Ureter (tissue), 1 donor: ENCODE measurements at places on chromosomes 5 and 9. TPM values are rescaled to one million over a fixed set of nuclear protein-coding genes. Genes with fewer than 3 reads are reported as not detected.

DNA sequence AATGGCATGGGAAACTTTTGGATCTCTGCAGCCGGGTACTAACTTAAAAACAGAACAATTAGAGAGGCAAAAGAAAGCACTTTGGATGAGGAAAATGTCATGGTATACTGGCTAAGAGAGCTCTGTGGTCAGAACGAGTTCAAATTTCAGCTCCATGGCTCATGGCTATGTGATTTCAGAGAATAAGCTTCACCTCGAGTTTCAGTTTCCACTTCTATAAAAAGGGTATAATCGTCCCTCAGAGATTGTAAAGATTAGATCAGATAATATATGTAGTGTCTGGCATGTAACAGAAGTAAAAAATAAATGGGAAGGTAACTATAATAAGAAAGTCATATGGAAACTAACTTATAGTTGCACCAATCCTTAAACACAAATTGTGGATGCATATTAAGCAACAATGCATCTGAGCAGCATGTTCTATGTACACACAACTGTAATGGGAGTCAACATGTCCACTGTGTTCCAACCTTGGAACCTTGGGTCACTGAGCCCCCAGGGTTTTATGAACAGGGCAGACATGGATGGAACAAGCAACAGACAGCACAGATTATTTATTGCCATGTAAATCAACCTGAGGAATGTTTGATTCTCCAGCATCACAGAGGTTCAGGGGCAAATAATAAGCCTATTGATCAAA is 145.4 kb downstream of the MAPKAP1 start:
- no peak for DNase-seq

DNA sequence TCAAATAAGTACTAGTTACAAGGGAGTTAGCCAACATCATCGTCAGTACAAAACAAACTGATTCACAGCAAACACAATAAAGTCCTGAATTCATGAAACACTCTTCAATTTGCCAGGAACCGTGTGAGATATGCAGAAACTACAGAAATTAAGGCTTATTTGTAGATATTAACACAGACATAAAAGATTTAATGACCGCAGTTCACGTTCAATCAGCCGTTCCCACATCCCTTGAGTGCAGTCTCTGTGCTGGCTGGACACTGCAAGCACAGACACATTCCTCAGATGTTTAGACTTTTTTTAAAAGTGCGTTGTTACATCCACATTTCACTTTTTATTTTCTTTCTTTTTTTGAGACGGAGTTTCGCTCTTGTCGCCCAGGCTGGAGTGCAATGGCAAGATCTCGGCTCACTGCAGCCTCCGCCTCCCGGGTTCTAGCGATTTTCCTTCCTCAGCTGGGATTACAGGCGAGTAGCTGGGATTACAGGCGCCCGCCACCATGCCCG is 566 bp upstream of the CEP78 start:
- no peak for DNase-seq

DNA sequence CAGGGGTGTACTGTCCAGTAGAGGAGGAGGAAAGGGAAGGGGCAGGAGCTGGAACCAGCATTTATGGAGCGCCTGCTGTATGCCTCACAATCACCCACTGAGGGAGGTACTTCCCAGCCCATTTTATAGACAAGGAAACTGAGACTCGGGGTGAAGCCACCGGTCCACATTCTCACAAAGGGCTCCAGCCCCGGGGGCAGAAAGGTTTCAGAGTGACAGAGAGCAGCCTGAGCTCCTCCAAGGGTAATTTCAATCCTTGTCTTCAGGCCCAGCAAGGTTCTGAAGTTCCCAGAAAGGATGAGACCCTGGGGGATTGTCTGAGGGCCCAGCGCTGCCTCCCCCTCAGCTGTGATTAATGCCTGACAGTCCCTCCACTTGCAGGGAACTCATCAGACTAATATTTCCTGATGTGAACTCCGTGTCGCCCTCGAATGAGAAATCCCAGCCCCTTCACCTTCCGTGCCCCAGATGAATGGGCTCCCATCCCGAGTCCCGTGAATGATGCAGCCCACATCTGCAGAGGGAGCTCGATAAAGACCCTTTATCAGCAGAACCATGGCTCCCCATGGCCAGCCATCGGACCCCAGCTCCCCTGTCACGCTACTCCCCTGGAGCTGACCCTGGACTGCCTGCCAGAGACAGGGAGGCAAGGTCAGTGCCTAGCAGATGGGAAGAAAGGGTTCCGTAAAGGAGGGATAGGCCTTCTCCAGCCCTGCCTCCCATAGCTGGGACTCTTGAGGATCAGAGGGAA is 32.1 kb upstream of the MVB12B start:
- DNase-seq: peak; percentile 36

Gene SIT1
- total RNA-seq: 0.52 TPM

DNA sequence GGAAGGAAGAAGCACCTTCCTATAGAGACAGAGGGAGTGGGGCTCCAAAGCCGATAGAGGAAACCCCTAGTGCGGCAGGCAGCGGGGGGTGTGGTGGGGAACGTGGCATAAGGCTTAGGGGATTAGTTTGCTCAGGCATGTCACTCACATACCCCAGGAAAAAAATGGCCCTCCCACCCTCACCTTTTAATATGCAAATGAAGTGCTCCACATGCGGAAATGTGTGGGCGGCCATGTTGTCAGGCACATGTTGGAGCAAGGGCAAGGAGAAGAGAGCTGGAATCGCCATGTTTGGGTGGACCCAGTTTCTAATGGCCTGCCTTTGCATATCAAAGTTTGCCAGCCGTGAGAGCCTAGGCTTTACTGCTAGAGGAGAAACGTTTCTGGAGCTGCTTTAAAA is 758.8 kb downstream of the NR2F1-AS1 start:
- no peak for DNase-seq

- no peak for DNase-seq
These were observed 25.5 kb downstream of the DDX31 start for GRCh38 chr9:132644251-132644650.

DNA sequence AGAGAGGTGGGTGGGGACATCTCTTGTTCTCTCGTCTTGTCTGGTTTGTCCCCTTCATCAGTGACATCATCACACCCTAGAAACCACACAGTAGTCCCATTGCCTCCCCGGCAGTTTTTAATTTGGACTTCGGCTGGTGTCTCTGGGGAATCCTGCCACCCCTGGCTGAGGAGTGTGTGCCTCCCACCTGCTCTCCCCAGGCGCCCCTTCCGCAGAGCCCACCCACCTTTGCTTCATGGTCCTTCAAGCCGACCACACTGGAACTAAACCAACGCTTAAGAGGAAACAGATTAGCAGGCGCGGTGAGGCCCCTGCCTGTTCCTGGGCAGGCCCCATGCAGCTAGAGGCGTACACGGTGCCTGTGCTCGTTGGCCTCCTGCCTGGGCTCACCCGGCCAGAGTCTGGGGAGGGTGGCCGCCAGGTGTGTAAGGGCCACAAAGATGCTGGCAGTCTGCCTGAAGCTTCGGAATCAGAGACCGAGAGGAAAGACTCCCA is 107.6 kb upstream of the SPRY4 start:
- no peak for DNase-seq

DNA sequence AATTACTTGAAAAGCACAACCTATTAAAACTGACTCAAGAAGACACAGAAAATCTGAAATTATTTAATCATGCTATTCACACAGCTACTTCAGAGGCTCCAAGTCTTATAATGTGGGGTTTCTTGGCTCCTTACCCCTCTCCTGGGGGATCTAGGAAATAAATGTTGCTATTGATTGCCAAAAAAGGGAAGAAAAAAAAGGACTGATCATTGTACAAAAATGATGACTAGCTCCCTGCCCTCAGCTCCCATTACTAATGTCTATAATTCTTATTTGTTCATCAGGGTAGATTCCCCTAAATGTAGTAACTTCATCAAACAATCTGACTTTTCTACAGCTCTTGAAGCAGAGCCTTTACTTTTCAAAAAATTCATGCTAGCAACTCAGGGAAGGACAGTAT is 3.3 kb upstream of the SMC5 start:
- no peak for DNase-seq

- no peak for DNase-seq
These were observed 6.8 kb upstream of the SLC2A8 start for GRCh38 chr9:127390248-127390545.

Gene GFPT2
- 20.0 TPM for total RNA-seq

- DNase-seq: no peak
These were observed 44.4 kb upstream of the APC start for GRCh38 chr5:112693301-112693700.

DNA sequence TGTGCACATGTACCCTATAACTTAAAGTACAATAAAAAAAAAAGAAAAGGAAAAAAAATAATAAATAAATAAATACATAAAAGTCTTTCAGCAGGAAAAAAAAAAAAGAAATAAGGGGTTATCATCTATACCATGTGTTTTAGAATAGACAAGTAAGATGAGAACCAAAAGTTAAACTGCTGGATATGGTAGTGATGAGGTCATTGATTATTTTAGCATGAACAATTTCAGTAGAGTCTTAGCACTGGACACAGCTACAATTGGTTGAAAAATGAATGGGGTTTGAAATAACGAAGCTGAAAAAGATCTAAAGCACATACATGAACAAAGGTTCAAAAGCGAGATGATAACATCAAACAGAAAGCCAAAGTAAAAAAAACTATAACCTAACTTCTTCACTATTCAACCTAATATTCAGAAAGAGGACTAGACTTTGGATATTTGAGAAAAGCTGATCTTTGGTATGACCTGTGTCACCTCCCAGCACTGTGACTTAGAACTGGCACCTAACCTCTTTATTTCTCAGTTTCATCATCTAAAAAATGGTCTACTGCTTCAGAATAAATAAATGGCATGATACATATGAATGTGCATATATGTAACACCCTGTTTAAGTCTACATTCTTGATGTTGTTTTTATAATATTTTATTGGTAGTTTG is 133.3 kb downstream of the RAB3C start:
- DNase-seq: no peak

DNA sequence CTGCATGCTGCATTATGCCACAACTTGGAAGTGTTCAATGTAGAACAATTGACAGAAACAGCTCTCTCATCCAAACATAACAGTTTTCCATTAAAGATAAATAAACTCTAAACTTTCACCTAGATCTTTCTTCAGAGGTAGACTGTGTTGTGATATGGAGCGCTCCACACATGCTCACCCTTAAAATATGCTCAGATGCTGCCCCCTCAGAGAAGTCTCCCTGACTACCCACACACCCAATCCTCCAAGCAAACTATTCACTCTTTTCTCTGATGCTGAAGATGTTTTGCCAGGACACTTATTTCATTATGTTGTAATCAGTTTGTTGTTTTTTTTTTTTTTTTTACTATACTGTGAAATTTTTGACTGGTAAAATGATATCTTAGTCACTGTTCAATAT is 206.6 kb upstream of the RASA1 start:
- no peak for DNase-seq

- DNase-seq: peak; percentile 35
These were observed 29.1 kb upstream of the CEP72 start for GRCh38 chr5:582936-583635.

DNA sequence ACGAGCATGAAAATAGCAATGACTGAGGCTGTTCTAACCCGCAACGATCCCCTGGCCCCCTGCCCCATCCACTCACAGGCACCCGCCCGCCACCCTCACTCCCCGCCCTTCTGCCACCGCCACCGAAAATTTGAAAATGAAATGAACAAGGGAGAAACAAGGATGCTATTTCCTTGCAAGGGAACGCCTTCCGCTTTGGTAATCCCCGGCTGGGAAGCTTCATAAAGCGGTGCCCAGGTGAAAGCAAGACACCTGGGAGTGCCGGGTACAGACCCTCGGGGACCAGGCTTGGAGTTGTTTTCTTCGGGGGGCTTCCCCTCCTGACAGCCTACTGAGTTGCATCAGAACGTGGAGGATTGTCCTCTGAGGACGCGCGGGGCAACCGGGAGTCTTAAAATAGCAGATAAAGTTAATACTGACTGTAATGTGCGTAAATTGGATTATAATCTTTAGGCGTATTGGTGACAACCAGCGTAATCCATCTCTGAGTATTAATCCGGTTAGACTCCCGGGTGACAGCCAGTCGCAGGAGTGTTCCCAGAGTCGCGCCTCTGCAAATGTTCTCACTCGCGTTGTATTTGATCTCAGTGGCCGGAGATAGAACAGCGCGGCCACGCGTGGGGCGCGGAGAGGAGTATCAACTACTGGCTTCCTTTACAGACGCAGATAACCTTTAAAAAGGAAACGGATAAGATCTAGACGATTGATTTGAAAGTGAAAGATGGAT is 885 bp upstream of the MLLT3 start:
- DNase-seq: peak; percentile 52

GRCh38 chr5:155485386-155485785 is 471.8 kb downstream of the KIF4B start:
- no peak for DNase-seq

DNA sequence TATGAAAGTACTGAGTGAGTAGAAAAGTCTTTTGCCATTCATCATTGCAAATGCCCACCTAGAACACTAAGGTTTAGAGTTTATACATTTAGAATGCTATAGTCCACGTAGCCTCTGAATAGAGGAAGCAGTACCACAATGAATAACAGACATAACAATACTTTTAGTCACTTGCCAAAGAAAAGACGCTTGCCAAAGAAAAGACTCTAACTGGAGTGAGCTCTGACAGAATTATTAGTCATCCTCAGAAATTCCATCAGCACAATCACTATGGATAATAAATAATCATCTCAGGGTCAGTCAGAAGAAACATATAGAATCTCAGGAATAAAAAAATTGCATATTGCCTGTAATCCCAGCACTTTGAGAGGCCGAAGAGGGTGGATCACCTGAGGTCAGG is 168.5 kb upstream of the TARS1 start:
- DNase-seq: no peak

Gene DBH
- not detected for total RNA-seq

Gene IL5
- total RNA-seq: not detected
